ENCODE measurements at places on chromosomes 2 and 18.

- DNase-seq, result no peak
These were observed 72.0 kb downstream of the DOCK10 start for GRCh38 chr2:224970311-224970710.

- DNase-seq, result no peak
These were observed 8.6 kb upstream of the AGPS start for GRCh38 chr2:177383935-177384334.

GRCh38 chr18:49172246-49172645, 221.5 kb upstream of the SMAD7 start:
- DNase-seq, result no peak

GRCh38 chr2:16100006-16100405, 159.7 kb downstream of the MYCN start:
- no peak for DNase-seq

DNA sequence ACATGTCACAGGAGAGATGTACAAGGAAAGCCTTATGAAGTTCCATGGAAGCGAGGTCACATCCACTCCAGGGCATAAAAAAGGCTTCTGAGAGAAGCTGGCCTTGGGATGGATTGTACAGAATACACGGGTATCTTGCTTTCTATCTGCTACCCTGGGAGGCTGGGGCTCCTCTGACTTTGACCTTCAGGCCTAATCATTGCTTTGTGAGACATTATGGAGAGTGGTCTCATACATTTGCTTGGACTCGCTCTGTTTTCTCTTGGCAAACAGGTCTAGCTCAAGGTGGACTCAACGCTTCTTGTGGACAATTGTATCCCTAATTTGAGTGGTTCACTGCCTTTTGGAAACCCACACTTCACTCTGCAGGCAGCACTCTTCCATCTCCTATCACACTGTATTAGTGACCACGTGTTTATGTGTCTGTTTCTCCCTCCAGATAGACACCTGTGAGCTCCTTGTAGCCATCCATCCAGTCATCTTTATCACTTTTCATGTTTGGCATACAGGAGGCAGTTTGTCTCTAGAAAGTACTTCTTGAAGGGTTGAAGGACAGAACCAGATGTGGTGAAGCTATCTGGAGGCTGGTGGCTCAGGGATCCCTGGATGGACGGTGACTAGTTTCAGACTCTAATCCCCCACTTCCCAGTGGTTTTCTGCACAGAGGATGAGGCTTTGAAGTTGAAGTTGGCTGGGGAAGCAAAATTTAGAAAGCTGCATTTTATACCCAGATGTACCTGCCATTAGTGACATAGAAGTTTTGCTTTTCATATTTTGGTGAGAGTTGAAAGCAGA, 267.8 kb downstream of the CYRIA start:
- no peak for DNase-seq

DNA sequence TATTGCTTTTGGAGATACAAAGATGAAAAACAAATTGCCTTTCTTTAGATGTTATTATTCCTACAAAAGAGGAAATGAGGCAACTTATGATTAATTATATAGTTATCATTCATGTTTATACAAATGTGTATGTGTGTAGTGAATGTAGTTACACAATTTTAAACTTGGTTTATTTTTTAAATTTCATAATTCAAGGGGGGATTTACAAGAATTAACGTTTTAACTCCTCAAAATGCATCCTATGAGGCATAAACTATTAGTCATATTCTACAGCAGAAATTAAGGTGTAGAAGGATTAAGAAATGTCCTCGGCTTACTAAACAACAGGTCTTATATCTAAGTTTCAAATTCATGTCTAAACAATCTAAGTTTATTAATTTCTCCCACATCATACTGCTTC, 1545.8 kb downstream of the LRP1B start:
- DNase-seq, result no peak

- DNase-seq, result no peak
These were observed 103.4 kb downstream of the LDLRAD4 start for GRCh38 chr18:13321923-13322322.

GRCh38 chr2:96150007-96150640, 4.9 kb upstream of the DUSP2 start:
- DNase-seq, result no peak

- DNase-seq, result no peak
These were observed 59.9 kb upstream of the BZW1 start for GRCh38 chr2:200751786-200752185.

GRCh38 chr2:88472811-88473210, 20.3 kb upstream of the FOXI3 start:
- no peak for DNase-seq

GRCh38 chr2:178195390-178196166, 1.3 kb downstream of the OSBPL6 start:
- no peak for DNase-seq

GRCh38 chr2:112153501-112153900, 15.3 kb downstream of the FBLN7 start:
- no peak for DNase-seq

- DNase-seq, result no peak
These were observed 62.8 kb downstream of the HDAC4 start for GRCh38 chr2:239337877-239338484.

- DNase-seq, result no peak
These were observed 184.2 kb downstream of the TMEM247 start for GRCh38 chr2:46663614-46664013.

DNA sequence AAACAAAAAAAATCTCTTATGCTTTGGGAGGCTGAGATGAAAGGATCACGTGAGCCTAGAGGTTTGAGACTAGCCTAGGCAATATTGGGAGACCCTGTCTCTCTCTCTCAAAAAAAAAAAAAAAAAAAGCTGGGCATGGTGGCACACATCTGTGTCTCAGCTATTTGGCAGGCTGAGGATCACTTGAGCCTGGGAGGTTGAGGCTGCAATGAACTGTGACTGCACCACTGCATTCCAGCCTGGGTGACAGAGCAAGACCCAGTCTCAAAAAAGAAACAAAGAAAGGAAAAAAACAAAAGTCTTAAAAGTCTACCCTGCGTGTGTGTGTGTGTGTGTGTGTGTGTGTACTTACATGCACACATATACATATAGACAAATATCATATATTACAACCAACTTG, 25.3 kb upstream of the OR6B3 start:
- DNase-seq, result no peak

Measured in COLO829 (cell line).